ENCODE measurements at places on chromosomes 12 and 14.

- DNase-seq: no peak
Observed at GRCh38 chr12:76441016-76441415, 92.8 kb upstream of the BBS10 start.

GRCh38 chr12:103841690-103842584 is 903 bp upstream of the NT5DC3 start:
- DNase-seq: peak; percentile 95

GRCh38 chr12:10722905-10723746 is at the start of gene YBX3:
YBX3 (minus strand) TSS chr12:10723323; CDS start chr12:10723111, 212 bp downstream.
- peak; percentile 87 for DNase-seq

DNA sequence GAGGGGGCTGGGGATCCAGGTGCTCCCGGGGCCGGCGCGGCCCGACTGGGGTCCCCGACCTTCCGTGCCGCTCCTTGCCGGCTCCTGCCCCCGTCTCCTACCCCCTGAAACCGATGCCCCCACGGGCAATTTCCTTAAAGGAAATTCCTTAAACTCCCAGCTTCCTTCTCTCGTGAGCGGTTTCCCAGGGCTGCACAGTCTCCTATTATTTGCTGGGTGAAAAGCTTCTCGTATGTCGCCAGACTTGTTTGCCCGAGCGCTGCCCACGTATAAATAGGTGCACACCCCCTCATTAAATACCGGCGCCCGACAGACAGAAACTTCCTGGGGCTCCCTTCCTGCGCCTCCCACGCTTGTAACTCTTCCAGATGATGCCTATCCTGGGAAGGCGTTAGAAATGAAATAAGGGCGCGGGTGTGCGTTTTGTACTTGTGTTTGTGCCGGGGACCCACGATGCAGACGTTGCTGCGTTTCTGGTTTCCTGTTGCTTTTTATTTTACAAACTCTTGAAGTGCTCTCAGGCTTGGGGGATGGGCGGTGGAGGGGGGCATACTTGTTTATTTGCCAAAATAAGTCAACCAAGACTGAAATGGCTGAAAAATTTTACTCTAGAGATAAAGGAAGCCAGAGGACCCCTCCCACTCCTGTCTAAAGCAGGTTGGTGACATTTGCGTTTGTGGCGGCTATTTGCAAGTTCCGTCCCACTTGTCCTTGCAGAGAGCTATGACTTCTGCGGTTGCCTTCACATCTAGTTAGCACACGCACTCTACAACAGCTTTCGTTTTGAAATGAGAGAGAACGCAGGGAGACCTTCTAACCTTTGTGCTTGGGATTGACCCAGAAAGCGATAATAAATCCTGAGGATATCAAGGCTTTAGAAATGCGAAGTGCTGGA is 1.0 kb downstream of the HIP1R start:
- no peak for DNase-seq

- DNase-seq: no peak
Observed at GRCh38 chr12:67701121-67701520, 52.6 kb downstream of the DYRK2 start.

- no peak for DNase-seq
Observed at GRCh38 chr12:101455685-101456084, 19.5 kb upstream of the SPIC start.

- no peak for DNase-seq
Observed at GRCh38 chr12:130603396-130603965, 112.6 kb downstream of the RIMBP2 start.

GRCh38 chr14:100015251-100015655 is 50.0 kb upstream of the EVL start:
- no peak for DNase-seq

GRCh38 chr12:76679778-76680177 is 84.1 kb upstream of the ZDHHC17 start:
- no peak for DNase-seq

DNA sequence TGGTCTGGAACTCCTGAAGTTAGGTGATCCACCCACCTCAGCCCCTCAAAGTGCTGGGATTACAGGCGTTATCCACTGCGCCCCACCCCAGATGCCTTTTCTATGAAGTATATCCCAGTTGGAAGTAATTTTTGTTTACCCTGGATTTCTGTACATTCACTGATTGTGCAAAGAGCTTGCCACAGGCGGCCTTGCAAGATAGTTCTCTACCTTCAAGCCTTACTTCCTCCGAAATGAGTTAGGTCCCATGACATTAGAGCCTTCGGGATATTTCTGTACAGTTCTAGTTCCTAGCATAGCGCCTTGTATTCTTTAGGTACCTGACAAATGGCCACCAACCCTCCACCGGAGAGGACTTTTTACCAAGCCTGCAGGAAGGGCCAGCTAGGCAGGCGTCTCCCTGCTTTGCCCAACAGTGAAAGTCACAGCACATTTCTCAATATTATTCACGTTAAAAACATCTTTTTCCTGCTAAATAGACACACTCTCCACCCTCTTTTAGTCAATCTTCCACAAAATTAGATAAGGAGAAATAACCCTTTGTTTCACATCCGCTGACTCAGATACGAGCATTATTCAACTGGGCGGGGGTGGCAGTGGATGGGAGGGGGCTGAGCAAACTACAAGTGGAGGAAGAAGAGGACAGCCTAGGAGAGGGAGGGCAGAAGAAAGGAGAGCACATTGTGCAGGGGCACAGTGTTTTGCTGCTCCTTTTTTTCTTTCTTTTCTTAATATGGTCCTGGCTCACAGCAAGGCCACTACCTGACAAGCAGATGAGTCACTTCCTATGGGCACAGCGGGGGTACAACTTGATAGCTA is 40.0 kb upstream of the CAPRIN2 start:
- peak; percentile 97 for DNase-seq

- no peak for DNase-seq
Observed at GRCh38 chr12:125491553-125491952, 426.3 kb downstream of the AACS start.

DNA sequence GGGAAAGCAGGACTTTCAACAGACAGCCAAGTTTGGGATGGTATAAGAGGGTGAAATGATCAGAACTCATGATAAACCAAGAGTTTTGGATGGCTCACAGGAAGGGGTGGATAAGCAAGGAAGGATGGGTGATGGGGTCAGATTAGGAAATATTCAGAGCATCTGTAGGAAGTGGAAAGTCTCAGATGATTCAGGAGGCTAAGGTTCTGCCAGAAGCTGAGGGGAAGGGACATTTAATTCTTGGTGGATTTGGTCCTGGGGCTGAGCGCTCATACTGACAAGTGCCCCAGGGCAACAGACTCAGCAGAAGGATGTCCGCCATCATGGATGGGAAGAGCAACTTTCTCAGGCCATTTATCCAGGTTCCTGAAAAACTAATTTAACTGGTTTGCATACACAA is 28.4 kb upstream of the BDKRB2 start:
- DNase-seq: no peak

DNA sequence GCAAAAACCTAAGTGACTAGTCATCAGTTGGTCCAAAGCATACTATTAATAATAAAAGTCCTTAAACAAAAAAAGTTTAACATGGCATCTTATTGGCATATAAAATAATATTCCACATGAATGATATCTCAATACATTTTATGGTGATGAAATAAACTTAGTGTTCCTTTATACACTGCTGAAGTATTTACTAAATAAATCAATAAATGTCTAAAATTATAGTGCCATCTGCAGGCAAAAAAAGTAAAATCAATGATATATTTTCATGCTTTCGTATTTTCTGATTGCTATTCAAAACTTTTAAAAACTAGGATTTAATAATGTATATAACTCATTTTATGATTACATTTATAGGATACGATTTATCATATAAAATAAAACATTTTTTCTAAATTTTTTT is 30.5 kb downstream of the PUS7L start:
- DNase-seq: no peak

GRCh38 chr14:72883961-72884360 is 9.9 kb downstream of the DPF3 start:
- DNase-seq: peak; percentile 40

GRCh38 chr12:34294671-34295365 is 272.5 kb downstream of the ALG10 start:
- no peak for DNase-seq

- DNase-seq: no peak
Observed at GRCh38 chr12:91172096-91172495, 10.5 kb downstream of the DCN start.

- DNase-seq: no peak
Observed at GRCh38 chr12:30508205-30508967, 187.3 kb downstream of the IPO8 start.

DNA sequence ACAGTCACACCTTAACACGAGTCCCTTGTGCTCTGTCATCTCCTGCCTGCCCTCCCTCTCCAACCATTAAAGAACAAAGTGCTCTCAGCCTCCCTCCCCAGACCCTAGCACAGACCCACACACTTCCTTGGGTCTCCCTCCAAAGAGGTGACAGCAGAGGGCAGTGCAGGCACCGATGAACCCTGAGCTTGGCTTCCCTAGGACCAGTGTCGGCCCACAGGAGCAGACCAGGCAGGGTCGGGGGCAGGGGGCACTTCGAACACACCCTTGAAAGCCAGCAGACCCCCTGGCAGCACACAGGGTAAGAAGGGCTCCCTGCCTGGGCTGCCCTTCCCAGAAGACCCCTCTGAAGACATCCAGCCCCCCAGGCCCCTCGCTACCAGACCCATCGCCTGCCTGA is 7.0 kb downstream of the CDK2AP1 start:
- no peak for DNase-seq

DNA sequence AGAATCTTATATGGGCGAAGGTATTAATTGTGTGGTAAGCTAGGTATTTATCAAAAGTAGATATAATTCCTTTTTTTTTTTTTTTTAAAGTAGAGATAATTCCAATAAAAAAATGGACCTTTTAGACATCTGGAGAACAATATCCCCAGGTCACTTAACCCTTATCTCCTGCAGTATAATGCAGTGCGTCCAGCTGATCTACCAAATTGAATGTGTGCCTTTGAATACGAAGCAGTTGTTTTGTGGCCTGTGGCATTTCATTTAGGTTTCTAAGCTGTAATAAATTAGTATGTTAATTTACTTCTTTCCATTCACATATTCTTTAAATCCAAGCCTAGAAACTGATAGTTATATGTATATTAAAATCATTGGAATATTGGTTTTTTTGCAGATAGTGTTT is 3.1 kb downstream of the FUT8 start:
- no peak for DNase-seq

DNA sequence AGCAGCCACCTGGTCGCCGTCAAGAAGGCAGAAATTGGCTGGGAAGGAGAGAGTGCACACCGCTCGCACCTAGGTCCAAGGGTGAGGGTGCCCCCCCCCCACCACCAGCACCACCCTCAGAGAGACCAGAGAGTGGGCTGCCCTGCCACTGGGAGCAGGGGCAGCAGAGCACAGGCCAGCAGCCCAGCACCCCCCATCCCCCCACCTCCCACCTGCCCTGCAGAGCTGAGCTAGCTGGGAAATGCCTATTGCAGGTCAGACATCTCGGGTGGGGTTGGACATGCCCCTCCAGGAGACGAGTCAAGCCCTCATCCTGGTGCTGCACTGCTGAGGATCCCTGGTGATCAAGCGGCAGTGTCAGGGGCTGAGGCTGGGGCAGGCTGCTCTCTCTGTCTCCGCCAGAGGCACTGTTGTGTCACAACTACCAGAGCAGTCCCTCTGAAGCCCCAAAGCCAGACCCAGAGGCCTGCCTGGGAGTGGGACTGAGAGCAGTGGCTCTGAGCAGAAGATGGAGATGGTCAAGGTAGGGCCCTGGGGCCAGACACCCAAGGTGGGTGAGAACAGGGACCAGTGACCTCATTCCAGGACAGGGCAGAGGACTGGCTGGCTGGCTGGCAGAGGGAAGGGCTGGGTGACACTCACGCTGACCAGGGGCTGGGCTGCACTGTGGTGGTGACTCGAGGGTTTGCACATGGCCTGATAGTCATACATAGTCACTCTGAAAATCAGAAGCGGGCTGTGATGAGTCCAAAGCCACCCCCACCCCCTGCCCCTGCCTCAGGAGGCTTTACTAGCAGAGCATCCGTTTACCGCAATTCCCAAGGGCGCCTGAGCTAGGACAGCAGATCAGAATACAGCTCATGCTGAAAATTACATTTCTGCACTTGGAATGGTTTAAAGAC is 19.7 kb upstream of the LRTM2 start:
- DNase-seq: no peak

DNA sequence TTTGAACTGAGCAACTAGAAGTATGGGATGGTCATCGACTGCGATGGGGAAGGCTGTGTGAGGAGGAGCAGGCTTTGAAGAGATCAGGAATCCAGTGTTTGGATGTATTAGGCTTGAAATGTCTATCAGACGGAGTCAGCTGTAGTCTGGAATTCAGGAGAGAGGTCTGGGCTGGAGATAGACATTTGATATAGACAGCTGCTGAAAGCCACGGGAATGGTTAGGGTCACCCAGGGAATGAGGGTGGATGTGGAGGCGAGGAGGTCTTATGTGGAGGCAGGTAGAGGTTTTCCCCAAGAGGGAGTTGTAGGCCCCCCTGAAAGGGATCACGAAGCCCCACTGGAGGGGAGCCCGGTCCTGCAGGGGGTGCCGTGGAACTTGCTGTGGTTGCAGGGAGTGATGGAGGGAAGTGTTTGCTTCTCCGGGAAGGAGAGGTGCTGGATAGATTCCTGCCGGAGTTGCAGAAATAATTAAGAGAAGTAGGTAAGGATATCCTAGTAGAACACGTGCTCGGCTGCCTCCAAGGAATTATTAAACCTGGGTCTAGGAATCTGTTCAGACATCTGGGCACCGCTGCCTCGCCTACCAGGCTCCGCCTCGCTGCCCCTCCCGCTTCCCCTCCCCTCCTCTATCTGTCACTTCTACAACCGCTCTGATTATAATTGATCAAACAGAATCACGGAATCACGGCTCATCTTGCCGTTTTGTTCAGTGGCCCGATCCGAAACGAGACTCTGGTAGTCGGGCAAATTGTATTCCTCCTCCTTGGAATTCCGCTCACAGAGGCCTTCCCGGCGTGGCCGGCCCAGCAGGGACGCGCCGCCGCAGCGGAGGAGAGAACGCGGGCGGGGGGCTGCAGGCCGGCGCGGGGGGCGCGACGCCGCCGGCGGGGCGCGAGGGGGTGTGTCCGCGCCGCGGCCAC is 826 bp upstream of the CACNA1C start:
- DNase-seq: no peak

All from astrocyte of the spinal cord (primary cell).